ENCODE measurements at places on chromosomes 1 and 21.

GRCh38 chr1:16085522-16085921 lies 12.1 kb upstream of the FAM131C start:
- no peak for DNase-seq

DNA sequence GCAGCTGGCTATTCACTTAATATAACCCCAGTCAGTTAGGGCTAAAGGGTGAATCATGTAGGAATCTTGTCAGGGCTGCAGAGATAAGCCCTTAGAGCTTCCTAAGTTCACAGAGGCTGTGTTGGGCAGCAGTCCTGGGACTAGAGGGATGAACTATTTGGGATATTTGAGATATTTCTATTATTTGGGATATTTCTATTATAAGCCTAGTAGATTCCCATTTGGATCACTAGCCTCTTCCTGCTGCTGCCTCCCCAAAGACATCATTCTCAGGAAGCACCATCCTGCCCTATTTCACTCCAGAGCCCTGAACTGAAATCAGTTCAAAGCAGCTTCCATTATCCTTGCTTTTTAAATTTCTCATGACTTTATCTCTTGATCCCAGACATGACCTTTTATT lies 501.3 kb downstream of the NUF2 start:
- no peak for DNase-seq

DNA sequence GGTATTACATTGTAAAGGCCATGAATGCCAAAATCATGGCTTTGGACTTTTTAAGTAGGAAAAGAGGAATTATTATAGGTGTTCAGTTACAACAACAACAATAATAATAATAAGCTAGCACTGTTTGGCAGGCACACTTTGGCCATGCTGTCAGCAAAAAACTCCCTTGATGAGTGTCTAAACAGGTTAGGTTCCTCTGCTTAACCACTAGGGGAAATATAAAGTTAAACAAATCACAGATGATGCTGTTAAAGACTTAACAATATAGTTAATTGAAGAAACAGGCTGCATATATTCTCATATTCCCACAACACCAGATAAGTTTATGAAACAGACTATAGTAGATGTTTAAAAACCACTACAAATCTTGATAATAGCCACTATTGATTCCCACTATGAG lies 46.4 kb downstream of the RGS21 start:
- no peak for DNase-seq

- no peak for DNase-seq
Observed at GRCh38 chr1:219312967-219313366, 139.3 kb downstream of the LYPLAL1 start.

Data from DMS 273 treated with DMSO at 0.1 percent for 48 hours (cell line).